GM13976 (cell line): ENCODE measurements at places on chromosomes 1 and 21.

GRCh38 chr1:149903836-149904491 lies 4.6 kb downstream of the BOLA1 start:
- DNase-seq, result no peak

DNA sequence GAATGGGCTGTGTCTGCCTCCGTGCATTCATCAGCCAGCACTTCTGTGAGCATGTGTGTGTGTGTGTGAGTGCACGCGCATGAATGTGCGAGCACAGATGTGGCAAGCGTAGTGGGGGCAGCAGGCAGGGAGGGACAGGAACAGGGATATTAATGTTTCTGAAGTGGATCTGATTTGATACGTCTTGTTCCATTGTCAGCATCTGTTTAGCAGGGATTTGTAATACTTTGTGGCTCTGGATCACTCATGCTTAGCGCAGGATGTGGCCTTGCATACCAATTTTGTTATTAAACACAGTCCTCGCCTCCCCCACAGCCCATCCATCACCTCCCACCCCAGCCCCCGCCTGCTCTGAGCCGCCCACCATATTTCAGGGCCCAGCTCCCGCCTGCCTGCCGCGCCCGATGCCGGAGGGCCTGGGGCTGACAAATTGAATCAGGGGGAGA lies 52.4 kb downstream of the TMEM53 start:
- no peak for DNase-seq

DNA sequence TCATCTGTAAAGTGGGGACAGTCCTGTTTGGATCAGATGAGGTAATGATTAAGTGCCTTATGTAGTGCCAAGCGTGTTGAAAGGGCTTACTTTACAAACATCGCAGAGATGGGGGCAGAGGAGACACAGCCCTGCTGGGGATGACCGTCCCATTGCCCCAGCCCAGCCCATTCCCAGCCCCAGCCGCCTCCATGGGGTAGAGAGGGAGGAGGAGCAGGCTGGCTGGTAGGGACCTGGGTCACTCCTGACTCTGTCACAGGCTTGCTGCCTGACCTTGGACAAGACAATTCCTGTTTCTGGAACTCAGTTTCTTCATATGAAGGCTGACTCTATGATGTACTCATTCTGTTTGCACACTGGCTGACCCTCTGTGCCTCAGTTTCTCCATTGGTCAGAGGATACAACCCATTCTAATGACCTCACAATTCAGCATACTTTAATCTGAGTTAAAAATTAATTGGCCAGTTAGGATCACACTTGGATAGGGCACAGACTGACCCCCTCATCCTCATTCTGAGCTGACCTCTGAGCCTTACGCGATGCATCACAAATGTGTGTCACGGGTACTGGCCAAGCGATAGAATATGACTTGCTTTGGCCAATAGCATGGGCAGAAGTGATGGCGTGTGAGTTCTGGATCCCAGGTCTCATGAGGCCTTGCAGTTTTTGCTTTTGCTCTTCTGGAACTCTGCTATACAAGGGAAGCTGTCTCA lies 91.1 kb downstream of the PTPRU start:
- DNase-seq, result no peak

- DNase-seq, result no peak
Observed at GRCh38 chr1:231639819-231640218, 13.2 kb downstream of the DISC1 start.

GRCh38 chr1:67355745-67356424 lies 48.2 kb downstream of the IL12RB2 start:
- DNase-seq, result no peak

- peak; percentile 71 for DNase-seq
Observed at GRCh38 chr1:71049951-71050598, 2.5 kb upstream of the PTGER3 start.

DNA sequence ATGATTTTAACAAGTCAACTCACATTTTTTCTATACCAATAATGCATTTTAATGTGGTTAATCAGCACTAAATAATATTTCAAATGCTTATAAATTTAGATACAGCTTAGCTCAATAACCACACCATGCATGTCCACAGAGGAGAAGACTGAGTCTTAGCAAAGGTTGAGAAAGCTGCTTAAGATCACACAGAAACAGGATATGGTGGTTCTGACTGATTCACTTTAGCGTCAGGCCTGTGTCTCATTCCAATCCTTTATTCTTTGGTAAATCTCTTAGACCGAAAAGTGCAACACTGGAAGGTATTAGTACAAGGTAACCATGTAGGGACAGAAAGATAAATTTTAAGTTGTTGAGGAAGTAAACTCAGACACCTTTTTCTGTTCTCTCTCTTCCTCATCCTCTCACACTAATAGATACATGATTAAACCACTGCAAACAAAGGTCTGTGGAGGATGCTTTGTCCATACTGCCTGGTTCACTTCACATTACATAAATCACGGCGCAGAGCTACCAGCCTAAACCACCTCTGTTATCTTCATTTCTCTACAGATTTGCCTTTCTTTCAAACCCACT lies 139.0 kb downstream of the DPYD start:
- DNase-seq, result no peak

- DNase-seq, result no peak
Observed at GRCh38 chr1:85898861-85899260, 190.6 kb upstream of the ZNHIT6 start.

GRCh38 chr1:202154766-202155477 lies 5.5 kb downstream of the PTPN7 start:
- no peak for DNase-seq

GRCh38 chr1:28078680-28079626 lies 9.5 kb downstream of the EYA3 start:
- DNase-seq, result no peak

DNA sequence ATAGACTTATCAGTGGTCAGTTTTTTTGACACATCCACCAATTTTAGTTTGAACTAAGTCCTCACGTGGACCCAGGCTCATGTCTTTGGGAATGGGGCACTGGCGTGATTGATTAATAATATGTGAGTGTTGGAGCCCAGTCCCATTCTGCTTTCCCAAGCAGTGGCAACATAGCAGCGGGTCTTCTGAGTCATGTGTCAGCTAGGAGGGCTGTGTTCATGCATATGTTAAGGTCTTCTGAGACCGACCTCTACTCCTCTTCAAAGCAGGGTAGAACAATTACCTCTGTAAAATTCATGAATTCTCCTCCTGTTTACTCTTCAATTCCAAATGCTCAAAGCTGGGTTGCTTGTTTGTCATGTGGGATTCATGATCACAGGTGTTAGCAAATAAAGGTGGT lies 291.3 kb downstream of the CAMTA1 start:
- DNase-seq, result no peak

- DNase-seq, result no peak
Observed at GRCh38 chr21:20207335-20207734, 790.9 kb upstream of the NCAM2 start.

GRCh38 chr21:37532868-37533780 lies 166.6 kb downstream of the DYRK1A start:
- peak; percentile 29 for DNase-seq

- no peak for DNase-seq
Observed at GRCh38 chr1:204178487-204179281, 12.5 kb upstream of the REN start.

DNA sequence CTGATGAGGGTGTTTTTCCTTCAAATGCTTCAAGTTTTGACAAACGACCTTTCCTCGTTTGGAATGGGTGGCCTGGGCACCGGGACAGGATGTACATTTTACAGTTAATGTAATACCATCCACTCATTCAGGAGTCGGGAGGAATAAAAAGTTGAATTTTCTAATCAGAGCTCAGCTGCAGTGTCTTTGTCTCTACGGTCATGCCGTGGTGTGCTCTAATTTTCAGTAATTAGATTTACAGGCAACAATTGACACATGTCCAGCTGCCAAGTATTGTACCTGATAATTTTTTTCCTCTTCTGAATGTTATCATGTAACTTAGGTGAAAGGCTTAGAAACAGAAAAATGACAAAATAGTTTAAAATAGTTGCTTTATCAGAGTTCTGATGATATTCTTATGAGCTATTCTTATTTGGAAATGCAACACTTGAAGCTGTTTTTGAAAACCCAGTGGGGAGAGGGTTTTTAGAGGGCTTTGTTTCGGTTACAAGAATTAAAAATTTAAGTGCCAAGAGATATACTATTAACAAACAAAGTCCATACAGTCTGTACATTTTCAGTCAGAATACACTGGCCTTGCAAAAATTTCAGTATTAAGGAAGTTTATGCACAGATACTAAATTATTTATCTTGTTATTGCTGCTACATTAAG lies 1.0 kb downstream of the CDKN2C start:
- DNase-seq, result no peak

DNA sequence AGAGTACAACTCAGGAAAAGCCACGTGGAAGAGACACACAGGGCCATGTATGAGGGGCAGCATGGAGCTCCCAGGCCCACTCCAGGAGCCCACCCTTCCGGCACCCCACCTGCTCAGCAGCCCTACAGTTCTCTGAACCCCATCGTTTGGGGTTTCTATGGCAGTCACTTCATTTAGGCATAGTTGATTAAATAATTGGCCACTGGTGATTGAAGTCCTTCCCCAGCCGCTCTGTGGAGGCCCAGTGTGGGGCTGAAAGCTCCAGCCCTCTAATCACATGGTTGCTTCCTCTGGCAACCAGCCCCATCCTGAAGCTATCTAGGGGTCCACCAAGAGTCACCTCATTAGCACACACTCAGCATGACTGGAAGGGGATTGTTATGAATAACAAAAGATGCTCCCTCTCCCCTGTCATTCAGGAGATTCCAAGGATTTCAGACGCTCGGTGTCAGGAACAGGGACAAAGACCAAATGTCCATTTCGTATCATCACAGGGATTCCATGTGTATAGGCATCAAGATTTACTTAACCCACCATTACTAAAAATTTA lies 12.2 kb upstream of the S100A7A start:
- no peak for DNase-seq
